ENCODE measurements at places on chromosomes 12 and 14.
A peak's percentile ranks its signal among the peaks of the same experiment; 100 is the strongest.

DNA sequence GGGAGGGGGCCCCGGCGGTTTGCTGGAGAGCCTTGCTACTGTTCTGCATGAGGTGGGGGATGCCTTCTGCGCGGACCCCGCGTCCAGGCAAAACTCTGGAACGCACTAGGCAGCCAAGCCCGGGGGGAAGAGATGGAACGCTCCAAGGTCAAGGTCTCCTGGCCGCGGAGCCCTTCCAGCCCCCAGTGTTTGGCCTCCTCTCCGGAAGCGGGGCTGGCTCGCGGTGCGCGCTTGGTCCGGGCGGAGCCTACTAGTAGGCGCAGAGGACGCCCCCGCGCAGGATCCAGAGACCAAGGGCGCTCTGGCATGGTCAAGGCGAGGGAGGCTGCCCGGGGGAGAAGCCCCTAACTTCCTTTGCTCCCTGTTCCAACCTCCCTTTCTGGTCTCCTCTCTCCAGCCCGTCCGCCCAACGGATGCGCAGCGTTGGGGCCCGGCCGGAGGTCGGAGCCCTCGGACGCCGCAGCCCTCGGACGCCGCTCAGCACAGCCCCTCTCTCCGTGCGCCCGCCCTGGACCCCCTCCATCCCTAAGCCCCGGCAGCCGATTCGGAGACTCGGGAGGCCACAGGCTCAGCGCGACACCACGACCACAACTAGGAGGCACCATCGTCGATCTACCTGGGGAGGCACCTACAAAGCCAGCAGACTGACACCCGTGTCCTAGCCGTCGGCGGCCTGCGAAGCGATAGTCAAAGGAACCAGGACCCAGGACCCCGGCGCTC, 669 bp upstream of the KCNK13 start:
- DNase-seq: no peak

DNA sequence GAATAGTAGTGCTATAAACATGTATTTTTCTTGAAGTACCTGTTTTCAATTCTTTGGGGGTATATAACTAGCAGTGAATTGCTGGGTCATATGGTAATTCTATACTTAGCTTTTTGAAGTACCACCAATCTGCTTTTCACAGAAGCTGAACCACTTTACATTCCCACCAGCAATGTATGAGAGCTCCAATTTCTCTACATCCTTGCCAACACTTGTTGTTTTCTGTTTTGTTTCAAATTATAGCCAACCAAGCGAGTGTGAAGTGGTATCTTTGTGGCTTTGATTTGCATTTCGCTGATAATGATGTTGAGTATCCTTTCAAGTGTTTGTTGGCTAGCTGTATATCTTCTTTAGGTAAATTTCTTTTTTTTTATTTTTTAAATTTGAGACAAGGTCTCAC, 95.7 kb downstream of the PAPLN start:
- peak; percentile 60 for DNase-seq

GRCh38 chr12:24231298-24231697, 281.8 kb upstream of the SOX5 start:
- DNase-seq: no peak

GRCh38 chr14:32332415-32333316, 3.6 kb downstream of the AKAP6 start:
- DNase-seq: no peak

DNA sequence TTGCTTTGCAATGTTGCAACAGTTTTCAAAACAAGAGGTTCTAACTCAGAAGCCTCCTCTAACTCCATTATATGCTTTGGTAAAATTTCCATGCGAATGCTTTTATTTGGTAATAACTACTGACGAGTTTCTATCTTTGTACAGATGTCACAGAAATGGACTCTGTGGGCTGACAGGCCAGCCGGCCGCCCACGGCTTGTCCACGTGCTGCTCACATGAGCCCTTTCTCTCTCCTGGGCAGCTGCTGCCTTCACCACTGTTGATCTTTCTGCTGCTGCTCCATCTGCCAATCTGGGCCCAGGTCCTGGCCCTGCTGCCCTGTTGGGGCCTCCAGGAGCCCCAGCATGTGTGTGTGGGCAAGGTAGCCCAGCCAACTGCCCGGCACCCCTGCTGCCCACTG, 168.2 kb upstream of the TMEM132C start:
- DNase-seq: no peak

DNA sequence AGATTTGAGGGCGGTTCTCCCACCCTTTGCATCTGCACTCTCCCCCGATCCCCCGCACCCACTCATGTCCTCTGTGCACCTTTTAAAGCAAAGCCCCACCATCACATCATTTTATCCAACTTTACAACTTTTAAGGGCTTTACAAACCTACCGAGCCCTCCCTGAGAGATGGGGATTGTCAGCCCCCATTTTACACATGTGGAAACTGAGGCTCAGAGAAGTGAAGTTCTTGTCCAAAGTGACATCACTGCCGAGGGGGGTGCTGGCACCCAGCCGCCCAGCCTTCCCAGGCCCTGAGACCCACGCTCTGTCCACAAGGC, 334.2 kb downstream of the MED13L start:
- DNase-seq: no peak

DNA sequence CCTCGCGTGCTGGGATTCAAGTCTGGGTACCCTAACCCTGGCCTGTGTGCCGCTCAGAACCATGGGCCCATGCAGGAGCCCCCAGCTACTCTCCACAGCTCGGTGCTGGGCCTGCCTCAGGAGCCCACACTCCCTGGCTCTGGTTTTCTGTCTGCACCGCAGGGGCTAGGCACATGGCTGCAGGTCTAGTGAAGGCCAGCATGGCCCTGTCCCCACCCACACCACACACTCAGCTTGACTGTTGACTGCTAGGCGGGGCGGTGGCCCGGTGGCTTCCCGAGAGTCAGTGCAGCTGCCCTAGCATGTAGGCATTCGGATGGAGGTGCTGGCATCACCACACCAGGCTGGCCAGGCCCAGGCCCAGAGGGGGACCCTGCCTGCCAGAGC, 7.9 kb downstream of the INF2 start:
- no peak for DNase-seq

- DNase-seq: no peak
Observed at GRCh38 chr14:59343585-59343984, 121.6 kb downstream of the GPR135 start.

- no peak for DNase-seq
Observed at GRCh38 chr12:84038242-84038641, 874.4 kb downstream of the SLC6A15 start.

DNA sequence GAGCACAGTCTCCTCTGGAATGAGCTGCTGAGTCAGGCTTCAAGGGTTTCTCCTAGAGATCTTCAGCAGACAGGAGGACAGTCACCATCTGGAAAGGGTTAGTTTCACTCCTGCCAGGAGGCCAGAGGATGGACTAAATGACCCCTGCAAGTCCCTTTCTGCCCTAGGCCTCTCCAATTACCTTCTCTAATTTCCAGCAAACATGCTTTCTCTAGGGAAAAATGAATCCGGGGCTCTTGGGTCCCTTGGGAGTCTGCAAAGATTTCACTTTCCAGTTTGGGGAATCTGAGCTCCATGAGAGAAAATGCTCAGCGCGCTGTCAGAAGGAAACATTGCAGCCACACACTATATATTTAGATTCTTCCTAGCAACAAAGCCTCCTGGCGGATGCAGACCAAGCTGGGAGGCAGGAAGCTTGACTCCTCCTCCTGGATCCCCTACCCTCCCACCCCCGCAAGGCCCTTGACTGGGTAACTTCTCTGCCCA, 184.4 kb upstream of the CCND2 start:
- no peak for DNase-seq

DNA sequence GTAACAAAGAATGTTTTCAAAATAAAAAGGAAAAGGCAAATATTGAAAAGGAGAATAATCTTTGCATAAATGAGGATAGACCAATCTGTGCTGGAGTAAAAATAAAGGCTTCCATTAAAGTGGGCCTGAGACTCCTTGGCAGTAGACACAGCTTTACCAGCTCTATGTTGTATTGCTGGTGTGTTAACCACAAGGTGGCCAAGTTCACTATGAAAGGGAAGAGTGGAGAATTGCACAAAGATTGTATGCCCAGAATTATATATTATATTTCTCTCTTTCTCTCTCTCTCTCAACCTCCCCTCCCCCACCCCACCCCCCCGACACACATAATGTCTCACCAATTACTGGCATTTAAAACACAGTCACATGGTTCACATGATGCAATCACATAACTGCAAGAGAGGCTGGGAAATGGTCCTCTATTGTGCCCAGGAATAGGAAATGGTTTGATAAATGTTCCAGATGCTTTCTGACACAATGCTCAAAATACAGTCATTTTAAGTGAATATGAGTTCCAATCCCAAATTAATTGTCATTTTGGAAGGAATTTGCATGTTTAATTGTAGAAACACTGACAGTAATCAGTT, 222.6 kb upstream of the SYT1 start:
- no peak for DNase-seq

DNA sequence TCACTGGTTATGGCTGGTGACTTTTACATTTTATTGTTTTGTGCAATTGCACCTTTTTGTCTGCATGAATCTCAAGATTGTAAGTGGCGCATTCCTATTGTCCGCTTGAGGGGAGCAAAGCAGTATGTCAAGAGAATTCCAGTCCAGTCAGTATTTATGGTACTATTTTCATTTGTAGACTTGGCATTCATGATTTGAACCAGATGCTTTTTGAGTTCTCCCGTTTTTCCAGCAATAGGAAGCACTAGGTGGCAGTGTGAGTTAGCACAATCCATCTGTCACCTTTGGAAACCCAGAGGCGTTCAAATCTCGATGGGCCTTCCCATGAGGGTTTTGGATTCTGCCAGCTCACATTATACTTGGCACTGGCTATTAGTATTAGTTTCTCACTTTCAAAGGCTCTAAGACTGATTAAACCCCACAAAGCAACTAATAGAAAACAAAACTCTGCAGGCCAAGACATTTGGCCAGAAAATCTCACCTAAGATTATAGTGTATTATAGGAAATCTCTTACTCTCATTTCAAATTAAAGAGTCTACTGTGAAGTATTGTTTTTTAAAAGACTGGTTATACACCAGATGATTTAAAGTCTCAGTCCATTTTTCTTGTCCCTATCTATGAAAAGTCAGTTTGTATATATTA, 2.2 kb downstream of the DACT1 start:
- DNase-seq: peak; percentile 89

DNA sequence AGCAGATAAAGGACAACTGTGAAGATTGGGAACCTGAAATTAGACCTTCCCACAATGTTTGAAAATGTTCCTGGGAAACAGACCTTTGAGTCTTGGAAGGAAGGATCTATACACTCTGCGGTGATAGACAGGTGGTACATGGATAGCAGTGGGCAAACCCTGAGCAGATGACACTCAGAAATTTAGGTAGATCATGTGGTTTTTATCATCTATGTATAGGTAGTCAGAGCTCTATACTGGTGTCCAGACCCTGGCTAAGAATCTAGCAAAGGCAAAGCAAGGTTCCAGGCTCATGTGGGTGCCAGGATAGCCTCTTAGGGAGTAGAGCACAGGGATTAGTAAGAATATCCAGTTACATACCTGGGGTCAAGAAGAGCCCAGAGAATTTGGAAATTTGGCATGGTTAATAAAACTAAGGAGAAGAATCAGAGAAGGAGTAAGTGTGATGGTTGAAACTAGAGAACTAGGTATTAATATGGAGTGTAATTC, 331.2 kb upstream of the FBXO33 start:
- DNase-seq: no peak

DNA sequence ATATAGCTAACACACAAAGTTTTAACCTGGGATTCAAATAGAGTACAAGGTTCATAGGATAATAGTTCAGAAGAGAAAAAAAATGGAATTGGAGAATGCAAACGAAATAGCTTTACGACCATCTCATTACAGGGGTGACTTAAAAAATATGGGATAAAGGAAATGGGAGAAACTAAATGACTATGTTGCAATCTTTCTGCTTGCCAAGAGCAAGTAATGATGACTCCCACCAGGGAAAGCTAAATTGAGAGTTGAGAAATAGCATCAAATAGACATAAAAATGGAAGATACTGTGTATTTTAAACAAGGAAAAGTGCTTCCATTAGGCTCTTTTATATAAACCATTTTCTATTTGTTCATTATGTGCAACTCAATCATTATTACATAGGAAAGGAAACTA, 155.7 kb upstream of the ATXN7L3B start:
- no peak for DNase-seq

- DNase-seq: no peak
Observed at GRCh38 chr12:96401076-96401871, 1.0 kb upstream of the CDK17 start.

GRCh38 chr14:32370714-32371113, 41.6 kb downstream of the AKAP6 start:
- DNase-seq: no peak

GRCh38 chr14:97299661-97300060, 502.5 kb downstream of the VRK1 start:
- no peak for DNase-seq

GRCh38 chr12:102281231-102281630, 83.6 kb upstream of the PMCH start:
- peak; percentile 5 for DNase-seq

DNA sequence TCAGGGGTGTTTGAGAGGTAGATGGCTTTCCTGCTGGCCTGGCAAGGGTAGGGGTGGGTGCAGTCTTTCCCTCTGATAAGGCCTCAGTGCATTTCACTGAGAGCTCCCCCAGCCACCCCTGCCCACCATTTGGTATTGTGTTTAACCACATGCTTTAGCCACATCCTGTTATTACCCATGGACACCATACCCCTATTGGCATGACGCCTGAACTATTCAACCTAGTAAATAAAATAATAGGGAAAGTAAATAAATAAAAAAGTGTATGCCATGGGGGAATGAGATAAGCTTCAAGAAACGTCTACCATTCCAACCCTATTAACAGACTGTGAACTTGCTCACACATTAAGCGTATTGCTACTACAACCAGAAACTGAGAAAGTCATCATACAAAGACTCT, 7.6 kb upstream of the LGR5 start:
- no peak for DNase-seq

GRCh38 chr12:49121047-49121696, 10.0 kb downstream of the TUBA1B start:
- no peak for DNase-seq

DNA sequence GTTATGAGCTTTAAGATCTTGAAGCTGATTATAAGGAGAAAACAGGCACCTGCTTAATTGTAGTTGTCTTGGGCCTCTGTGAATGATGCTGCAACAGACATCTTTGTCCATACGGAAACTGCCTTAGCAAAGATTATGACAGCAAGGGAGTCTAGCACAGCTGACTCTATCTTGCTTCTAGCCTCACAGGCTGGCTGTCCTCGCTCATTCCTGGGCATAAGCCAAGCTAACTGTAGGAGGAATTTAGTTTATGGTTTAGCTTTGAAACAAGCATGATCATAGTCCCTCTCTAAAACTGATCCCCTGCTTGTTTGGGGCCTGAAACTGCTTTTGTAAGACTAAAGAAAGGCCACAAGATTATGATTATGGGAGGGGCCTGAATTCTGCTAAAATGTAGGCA, 74.3 kb upstream of the C14orf132 start:
- DNase-seq: no peak

GRCh38 chr14:53757732-53758131, 198.9 kb downstream of the BMP4 start:
- DNase-seq: no peak

GRCh38 chr12:120562906-120563305, 18.3 kb downstream of the POP5 start:
- no peak for DNase-seq

DNA sequence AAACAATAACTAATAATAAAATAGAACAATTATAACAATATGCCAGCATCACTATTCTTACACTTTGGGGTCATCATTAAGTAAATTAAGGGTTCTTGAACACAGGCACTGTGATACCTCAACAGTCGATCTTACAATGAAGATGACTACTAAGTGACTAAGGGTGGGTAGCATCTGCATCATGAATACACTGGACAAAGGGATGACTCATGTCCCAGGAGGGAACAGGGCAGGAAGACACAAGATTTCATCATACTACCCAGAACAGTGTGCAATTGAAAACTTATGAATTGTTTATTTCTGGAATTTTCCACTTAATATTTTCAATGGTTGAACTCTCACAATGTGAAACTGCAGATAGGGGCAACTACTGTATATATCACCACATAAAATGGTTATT, 19.7 kb downstream of the TSPAN19 start:
- DNase-seq: no peak
